ENCODE measurements at places on chromosomes 7 and 10. TPM values are rescaled to one million over a fixed set of nuclear protein-coding genes. Genes with fewer than 3 reads are reported as not detected.

GRCh38 chr10:71999360-72000072, 35.3 kb downstream of the CHST3 start:
- H3K27ac ChIP-seq = peak overlapping the region; percentile 94
- H3K36me3 ChIP-seq = no peaks in the 10 kb centered on the region

DNA sequence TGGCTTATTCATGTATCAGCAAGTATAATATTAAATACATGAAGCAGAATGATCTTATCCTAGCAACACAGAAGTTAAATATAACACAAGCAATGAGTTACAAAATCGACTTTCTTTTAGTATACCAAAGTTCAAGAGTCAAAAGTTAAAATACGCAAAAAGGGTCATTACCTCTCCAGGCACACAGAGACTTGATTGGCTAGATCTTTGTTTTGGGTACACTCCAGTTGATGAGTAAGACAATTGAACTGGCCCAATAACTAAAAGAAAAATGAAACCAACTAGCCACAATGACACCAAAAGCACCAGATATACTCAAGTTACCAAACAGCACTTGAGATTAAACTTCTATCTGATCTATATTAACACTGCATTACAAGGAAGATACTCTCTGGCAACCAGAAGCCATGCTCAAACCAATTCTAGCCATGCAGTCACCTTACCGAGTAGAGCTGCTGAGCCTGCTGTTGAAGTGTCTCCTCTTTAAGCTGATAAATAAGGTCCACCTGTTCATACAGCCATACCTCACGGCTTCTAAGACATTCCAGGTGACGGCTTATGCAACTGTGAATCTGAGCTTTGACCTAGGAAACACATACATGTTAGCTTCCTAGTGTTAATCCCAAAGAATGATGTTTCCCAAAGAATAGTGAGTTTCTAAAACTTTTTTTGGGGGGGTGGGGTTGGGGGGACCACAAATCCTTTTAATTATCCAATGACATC, 15.6 kb downstream of the NCOA4 start:
- H3K27ac ChIP-seq = no peak overlapping the region
- H3K4me3 ChIP-seq = no peak overlapping the region
- peaks cover 3% of the 10 kb centered on the region for H3K4me1 ChIP-seq

SERPINE1 gene
- total RNA-seq = not detected

GRCh38 chr10:132921086-132921485, 21.3 kb downstream of the CFAP46 start:
- no peaks in the 10 kb centered on the region for H3K4me1 ChIP-seq
- no peaks in the 10 kb centered on the region for H3K27me3 ChIP-seq
- no peaks in the 10 kb centered on the region for H3K36me3 ChIP-seq
- no peak overlapping the region for H3K27ac ChIP-seq
- no peak for DNase-seq
- H3K4me3 ChIP-seq = no peak overlapping the region

CELF2 gene
- total RNA-seq = 77.6 TPM

GRCh38 chr10:62019013-62019684, 117.7 kb downstream of the ARID5B start:
- peaks cover 2% of the 10 kb centered on the region for H3K27me3 ChIP-seq
- peaks cover 3% of the 10 kb centered on the region for H3K36me3 ChIP-seq
- H3K4me3 ChIP-seq = no peak overlapping the region
- no peak overlapping the region for H3K27ac ChIP-seq

- no peaks in the 10 kb centered on the region for H3K27me3 ChIP-seq
- H3K4me3 ChIP-seq = no peak overlapping the region
- H3K36me3 ChIP-seq = no peaks in the 10 kb centered on the region
- H3K4me1 ChIP-seq = no peaks in the 10 kb centered on the region
- no peak for DNase-seq
Measured at GRCh38 chr7:23239698-23240097, 6.9 kb upstream of the GPNMB start.
